ENCODE measurements at places on chromosomes 2 and 18.

GRCh38 chr2:165369131-165369897, 100.2 kb upstream of the CSRNP3 start:
- no peaks in the 10 kb centered on the region for H3K36me3 ChIP-seq
- H3K4me3 ChIP-seq, result no peak overlapping the region
- no peak for DNase-seq
- H3K4me1 ChIP-seq, result no peaks in the 10 kb centered on the region
- no peak overlapping the region for H3K27ac ChIP-seq
- H3K27me3 ChIP-seq, result no peaks in the 10 kb centered on the region

GRCh38 chr18:22346401-22346952, 71.2 kb downstream of the CTAGE1 start:
- H3K4me3 ChIP-seq, result no peak overlapping the region
- H3K27ac ChIP-seq, result no peak overlapping the region
- H3K27me3 ChIP-seq, result peaks cover 51% of the 10 kb centered on the region
- H3K4me1 ChIP-seq, result no peaks in the 10 kb centered on the region
- no peaks in the 10 kb centered on the region for H3K36me3 ChIP-seq

GRCh38 chr2:96927405-96928171, 57.7 kb upstream of the SEMA4C start:
- H3K4me3 ChIP-seq, result no peak overlapping the region
- no peak for DNase-seq
- H3K4me1 ChIP-seq, result peaks cover 5% of the 10 kb centered on the region
- H3K27me3 ChIP-seq, result peaks cover 13% of the 10 kb centered on the region
- H3K36me3 ChIP-seq, result no peaks in the 10 kb centered on the region

DNA sequence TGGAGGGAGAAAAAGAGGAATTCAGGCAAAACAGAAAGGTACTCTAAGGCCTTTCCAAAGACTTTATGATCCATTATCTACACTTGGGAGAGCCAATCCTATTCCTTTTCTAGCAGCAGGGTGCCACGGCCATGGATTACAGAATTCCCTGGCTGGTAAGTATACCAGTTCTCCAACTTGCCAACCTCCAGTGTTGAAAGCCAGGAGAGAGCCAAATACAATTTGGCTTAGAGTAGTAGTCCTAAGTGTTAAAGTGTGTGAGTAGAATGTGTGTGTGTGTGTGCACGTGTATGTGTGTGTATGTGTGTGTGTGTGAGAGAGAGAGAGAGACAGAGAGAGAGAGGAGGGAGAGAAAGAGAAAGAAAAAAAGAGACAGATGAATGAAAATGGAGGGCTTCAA, 43.3 kb downstream of the WDPCP start:
- H3K4me1 ChIP-seq, result peaks cover 4% of the 10 kb centered on the region
- no peak overlapping the region for H3K4me3 ChIP-seq
- no peak for DNase-seq
- H3K36me3 ChIP-seq, result no peaks in the 10 kb centered on the region
- no peaks in the 10 kb centered on the region for H3K27me3 ChIP-seq
- H3K27ac ChIP-seq, result no peak overlapping the region

DNA sequence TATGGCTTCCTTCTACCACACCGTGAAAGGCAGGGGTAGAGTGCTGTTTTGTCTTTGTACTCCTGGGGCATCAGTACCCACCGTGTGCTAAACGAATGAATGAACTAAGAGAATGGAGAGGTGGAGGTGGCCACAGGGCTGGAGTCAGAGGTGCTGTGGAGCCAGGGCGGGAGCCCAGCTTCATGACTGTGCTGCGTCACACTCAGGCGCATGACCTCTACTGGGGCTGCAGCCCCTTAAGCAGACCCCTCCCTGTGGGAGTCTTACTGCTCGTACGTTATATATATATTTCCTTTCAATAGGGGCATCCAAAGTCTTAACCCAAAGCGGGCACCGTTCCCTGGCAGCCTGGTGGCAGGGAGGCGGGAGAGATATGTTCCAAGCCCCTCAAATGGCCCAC, 18.0 kb upstream of the LBH start:
- peaks cover 34% of the 10 kb centered on the region for H3K4me1 ChIP-seq
- DNase-seq, result no peak
- no peak overlapping the region for H3K27ac ChIP-seq
- H3K4me3 ChIP-seq, result no peak overlapping the region
